ENCODE measurements at places on chromosomes 12 and 14.

DNA sequence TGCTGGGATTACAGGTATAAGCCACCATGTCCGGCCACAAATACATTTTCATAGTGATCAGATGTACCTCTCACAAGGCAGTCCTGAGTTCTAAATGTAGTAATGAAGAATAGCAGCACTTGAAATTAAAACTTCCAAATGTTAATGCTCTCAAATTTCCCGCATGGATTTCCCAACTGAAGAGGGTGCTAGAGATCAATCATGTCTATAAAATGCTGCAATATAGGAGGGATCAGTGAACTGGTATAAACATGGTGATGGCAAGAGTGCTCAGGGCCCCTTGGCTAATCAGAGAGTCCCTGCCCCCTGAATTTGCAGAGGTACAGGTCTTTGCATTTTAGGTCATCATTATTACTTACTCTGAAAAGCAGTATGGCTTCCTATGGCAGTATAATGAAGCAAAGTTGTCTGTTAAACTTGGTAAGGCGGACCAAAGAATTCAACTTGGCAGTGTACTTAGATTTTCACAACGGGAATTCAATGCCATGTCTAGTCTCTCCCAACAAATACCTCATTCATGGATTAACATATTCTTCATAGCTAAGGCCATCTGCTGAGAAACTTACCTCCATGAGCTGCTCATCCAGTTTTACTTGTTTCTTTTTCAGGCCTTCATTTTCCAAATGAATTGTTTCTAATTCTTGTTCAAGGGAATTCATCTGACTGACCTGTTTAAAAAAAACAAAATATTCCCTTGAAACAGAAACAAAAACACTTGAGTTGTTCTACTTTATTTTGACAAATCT is 67.0 kb upstream of the SAV1 start:
- no peak for DNase-seq

DNA sequence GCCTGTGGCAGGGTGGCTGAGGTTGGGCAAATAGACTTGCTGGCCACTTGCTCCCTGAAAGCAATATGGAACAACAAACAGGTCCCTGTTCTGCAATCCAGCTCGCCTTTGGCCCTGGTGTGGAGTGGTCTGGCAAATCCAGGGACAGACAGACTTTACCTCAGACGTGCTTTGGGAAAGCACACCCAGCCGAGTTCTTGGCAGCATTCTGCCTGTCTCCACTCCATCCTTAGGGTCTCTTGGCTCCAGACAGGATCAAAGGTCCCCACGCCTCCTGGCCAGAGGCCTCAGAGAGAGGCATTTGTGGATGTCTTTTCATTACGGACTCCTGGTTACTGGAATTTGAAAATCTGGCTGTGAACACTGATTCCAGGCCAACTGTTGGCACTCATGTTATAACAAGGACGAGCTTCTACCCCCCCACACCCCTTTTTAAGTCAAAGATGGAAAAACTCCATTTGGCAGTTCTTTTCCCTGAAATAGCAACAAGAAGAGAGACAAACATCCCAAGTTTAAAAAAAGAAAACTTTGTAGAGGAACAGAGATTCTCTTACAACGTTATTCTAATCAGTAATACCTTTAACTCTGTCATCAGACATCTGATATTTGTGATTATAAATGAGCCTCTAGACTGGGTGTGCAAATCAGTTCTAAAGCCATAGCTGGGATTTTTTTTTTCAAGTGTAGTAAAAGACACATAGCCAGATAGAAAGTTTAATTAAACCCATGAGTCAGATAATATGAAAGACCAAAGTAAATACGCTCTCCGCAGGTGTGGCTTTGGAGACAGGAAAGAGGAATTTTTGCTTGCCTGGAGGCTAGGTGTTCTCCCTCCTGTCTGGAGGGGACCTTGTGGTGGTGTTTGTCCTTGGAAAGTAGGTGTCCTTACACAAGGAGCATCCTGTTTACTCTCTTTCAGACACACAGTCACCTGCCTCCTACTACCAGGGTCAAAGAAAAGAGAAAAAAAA is 60.7 kb downstream of the GALNT8 start:
- no peak for DNase-seq

- peak; percentile 26 for DNase-seq
These were observed 52.2 kb upstream of the CD163 start for GRCh38 chr12:7555752-7556151.

DNA sequence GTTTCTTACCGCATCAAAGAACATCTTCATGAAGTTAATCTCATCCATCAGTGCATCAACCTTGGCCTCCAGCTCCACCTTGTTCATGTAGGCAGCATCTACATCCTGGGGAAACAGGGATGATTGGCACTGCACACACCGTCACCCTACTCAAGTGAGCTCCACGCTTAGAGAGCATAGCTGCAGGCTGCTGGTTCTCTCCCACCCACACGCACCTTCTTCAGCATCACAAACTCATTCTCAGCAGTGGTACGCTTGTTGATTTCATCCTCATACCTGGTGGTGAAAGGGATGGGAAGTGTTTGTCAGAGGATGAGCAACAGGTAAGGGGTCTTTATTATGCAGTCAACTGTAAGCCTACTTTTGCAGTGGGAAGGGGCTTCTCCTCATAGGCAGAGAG is 2.3 kb downstream of the KRT5 start:
- DNase-seq: no peak

DNA sequence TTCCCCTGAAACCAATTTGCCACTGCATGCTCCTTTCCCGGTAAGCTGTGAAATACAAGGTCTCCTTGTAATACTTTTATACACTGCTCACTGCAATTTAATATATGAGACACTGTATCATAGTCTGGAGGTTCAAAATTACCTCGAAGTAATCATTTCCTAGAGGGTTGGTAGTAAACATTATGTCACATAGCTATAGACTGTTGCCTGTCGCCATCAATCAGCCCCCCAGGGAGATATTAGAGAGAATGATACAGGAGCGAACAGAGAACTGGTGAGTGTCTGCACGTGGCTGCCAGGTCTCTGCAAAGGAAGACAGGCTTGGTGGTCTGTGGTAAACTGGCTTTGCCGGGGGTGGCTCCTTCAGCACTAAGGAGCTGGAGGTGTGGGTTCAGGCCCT is 165.5 kb upstream of the WSCD2 start:
- no peak for DNase-seq

GRCh38 chr14:51432302-51432948 is 192.4 kb downstream of the TMX1 start:
- DNase-seq: no peak

- DNase-seq: no peak
These were observed 84.2 kb downstream of the EFCAB11 start for GRCh38 chr14:89870316-89870715.

DNA sequence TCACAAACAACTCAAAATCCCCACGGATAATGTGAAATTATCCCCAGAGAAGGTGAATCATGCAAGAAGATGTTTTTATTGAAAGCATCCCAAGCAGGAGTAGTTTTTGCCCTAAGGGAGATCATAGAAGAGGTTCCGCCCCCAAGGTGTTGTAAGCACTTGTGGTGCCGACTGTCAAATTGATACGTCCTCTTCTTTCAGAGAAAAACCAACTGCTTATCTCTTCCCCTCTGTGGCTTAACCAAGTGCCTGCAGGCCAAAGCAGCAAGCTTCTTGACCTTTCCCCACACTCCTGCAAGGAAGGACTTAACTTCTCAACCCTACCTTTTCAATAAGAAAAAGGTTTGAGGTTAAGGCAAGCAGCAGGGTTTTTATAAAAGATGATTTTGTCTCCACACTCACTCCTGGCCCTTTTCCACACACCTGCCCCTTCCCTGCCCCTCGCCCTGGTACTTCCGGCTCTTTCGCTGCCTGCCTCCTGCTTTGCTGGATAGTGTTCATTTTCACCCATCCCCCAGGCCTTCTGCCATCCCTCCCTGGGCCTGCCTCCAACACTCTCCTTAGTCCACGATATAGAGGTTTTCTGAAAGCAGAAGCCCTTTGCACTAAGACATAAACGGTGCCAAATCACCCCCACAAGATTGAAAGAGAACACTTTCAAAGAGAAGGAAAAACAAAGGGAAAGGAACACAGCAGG is 114.5 kb downstream of the EGLN3 start:
- no peak for DNase-seq

DNA sequence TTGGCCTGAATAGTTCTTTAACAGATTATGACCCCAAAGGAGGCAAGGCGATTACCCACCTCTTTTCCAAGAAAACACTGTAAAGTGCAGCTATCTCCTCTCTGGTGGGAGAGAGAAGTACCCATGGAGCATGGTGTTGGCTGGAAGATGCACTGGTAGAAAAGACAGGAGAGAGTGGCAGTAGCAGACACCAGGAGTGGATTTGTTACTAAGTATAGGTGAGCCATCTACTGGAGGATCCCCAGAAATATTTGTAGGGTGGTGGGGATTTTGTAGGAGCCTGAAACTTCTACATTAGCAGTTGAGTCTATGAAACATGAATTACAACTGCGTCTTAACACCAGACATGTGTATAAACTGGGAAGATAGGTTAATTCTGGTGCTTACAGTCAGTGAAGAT is 148.0 kb downstream of the SLC38A4 start:
- no peak for DNase-seq

DNA sequence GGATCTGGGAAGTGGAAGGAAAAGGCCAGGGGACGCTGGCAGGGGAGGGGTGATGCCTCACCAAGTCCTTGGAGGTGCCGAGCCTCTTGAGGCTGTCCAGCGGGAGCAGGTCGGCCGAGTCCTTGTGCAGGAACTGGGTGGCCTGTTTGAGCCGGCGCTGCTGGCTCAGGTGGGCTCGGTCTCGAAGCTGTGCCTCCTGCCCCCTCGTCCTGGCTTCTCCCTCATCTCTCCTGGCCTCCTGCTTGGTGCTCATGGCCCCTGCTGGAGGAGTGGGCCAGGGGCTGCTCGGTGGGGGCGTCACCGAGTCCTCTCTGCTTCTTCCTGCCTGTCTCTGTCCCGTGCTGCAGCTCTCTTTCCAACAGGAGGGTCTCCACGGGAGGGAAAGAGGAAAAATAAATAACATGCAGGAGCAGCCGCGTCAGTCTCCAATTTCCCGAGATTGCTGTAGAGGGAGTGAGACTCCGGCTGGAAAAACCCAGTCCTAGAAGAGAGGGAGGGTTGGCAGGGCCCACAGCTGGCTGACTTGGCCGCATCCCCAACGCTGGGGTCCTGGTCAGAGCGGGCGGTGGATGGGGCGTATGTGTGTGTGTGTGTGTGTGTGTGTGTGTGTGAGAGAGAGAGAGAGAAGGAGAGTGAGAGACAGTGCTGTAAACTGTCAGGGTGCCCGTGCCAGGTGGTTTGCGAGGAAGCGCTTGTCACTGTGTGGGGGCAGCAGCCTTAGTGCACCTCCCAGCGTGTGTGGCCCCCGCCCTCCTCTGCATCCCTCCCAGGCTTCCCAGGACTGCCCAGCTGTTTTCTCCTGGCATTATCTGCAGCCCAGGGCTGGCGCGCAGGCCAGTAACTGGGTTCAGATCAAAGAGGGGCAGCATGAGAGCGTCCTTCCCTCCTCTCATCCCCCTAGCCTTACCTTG is at the start of gene NRIP2:
NRIP2 (minus strand) TSS at position 455 of the 911 bp plus-strand sequence; CDS start at position 403, 52 bp downstream.
- DNase-seq: no peak

DNA sequence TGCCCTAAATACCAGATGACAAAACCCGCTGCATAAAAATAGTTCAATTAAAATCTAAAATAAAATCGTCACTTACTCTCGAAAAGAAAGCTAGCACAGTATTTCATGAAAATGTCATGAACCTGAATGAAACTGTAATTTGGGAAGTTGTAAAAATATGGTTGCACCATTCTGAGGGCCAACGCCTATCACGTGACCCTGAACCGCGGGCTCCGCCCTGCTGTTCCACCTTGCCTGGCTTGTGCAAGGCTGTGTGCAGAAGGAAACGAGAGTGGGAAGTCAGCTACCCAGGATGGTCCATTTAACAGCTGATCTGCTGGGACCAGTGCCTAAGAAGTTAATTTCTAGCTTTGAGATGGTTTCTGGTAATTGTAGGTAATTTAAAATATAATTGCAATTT is 91.7 kb upstream of the BMP4 start:
- no peak for DNase-seq

DNA sequence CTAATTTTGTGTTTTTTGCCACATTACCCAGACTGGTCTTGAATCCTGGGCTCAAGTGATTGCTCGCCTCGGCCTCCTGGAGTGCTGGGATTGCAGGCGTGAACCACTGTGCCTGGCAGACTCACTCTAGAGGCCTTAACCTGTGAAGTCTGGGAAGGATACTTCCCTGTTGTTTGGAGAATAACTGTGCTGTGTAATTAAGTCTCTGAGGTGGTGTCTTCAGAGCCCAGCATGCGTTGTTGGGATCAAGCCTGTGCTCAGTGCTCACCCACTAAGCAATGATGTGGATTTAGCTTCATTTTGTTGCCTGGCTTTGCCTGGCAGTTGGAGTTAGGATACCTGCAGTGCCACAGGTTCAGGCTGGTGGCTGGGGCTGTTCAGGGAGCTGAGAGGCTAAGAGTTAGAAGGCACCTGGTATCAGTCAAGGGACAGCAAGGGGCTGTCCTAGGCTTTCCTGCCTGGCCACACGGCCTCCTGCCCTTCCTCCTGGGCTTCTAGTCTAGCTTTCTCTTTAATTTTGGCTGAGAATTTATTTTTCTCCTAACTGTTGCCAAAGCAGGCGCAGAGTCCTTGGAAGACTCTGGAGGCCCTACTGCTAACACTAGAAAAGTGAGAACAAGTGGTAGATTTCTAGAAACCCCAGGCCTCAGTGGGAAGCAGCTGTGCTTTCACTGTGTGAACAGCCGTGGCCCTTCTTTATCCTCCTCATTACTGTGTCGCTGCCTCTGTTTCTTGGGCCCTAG is 38.5 kb downstream of the EP400 start:
- no peak for DNase-seq
